Natural killer cell (primary cell): ENCODE measurements at places on chromosomes 6 and 20.

GRCh38 chr6:27407153-27407814 lies 18.7 kb downstream of the ZNF391 start:
- DNase-seq = no peak

GRCh38 chr6:161076181-161076677 lies 84.7 kb downstream of the MAP3K4 start:
- DNase-seq = no peak

- no peak for DNase-seq
Observed at GRCh38 chr20:49395183-49395582, 87.3 kb downstream of the KCNB1 start.

- peak; percentile 93 for DNase-seq
Observed at GRCh38 chr20:63955827-63956663, at the start of gene UCKL1. Gene UCKL1, minus strand, starts transcription at chr20:63956416. Its CDS starts 44 bp downstream, at chr20:63956372.

- no peak for DNase-seq
Observed at GRCh38 chr20:60113771-60114170, 155.5 kb downstream of the CDH26 start.

- DNase-seq = no peak
Observed at GRCh38 chr6:142500250-142500786, 198.5 kb downstream of the ADGRG6 start.

- no peak for DNase-seq
Observed at GRCh38 chr6:79073888-79074287, 4.2 kb downstream of the PHIP start.

- no peak for DNase-seq
Observed at GRCh38 chr6:6723921-6724538, 135.5 kb downstream of the LY86 start.

DNA sequence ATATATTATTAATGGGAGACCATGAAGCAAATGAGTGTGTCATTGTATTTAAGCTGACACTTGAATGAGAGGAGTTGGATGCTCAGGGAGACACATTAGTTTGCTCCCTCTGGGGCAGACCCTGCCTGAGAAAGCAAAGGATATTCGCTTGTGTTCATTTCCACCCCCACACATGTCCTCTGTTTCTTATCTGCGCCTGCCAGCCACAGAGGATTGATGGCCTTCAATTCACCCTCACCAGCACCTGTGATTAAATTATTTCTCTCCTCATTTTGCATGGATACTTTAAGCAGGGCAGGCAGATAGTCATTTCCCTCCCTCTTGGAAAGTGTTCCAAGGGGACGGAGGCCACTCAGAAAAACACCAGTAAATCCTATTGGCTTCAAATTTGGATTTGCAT lies 185.2 kb upstream of the GMDS start:
- no peak for DNase-seq

GRCh38 chr6:128029826-128030225 lies 129.0 kb upstream of the THEMIS start:
- no peak for DNase-seq

- DNase-seq = no peak
Observed at GRCh38 chr6:95093154-95093553, 484.2 kb upstream of the MANEA start.
